ENCODE measurements at places on chromosomes 7 and 10.

DNA sequence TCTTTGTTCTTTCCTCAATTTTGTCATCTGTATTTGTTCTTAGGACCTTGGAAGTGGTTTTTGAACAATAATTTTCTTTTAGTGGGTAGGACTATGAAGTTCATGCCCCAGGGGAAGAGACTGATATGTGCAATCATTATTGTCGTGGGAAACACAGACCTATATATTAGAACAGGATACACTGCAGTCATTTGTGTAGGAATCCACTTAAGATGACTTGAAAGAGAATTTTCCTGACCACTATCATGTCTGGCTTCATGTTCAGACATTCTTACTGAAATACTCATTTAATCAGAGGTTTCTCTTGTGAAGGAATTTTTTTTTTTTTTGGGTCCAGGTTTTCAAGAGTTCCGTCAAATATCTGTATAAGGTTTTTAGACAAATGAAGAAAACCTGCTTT is 163.6 kb downstream of the SUGCT start:
- no peak for DNase-seq

GRCh38 chr10:134247-135131 is 766 bp upstream of the ZMYND11 start:
- no peak for DNase-seq

GRCh38 chr7:158470336-158470735 is 117.3 kb downstream of the PTPRN2 start:
- DNase-seq: no peak

DNA sequence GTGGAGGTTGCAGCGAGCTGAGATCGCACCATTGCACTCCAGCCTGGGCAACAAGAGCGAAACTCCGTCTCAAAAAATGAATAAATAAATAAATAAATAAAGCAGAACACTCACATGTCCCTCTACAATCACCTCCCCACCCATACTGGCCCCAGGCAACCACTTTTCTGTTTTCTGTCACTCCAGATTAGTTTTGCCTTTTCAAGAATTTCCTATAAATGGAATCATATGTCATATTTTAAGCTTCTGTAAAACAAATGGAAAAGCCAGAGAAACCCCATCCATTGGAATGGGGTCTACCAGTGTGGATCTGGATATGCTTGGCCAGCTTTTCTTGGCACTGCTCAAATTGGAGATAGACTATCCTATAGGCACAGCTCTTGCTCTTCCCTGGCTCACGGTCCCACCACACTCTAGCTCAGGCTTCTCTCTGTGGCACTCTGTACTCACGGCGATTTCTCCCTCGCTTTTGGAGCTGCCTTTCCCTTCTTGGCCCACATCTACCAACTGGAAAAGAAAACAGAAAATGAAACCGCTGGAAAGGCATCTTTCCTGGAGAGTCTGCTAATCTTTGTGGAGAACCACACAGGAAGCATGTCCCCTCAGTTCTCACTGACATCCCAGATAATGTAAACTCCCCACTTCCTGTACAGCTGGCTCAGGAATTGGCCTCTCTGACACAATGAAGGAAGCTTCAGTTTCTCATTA is 210.1 kb downstream of the JCAD start:
- no peak for DNase-seq

- DNase-seq: no peak
Observed at GRCh38 chr10:60399328-60399727, 9.7 kb upstream of the ANK3 start.

- no peak for DNase-seq
Observed at GRCh38 chr7:140212100-140212881, 35.5 kb upstream of the KDM7A start.

DNA sequence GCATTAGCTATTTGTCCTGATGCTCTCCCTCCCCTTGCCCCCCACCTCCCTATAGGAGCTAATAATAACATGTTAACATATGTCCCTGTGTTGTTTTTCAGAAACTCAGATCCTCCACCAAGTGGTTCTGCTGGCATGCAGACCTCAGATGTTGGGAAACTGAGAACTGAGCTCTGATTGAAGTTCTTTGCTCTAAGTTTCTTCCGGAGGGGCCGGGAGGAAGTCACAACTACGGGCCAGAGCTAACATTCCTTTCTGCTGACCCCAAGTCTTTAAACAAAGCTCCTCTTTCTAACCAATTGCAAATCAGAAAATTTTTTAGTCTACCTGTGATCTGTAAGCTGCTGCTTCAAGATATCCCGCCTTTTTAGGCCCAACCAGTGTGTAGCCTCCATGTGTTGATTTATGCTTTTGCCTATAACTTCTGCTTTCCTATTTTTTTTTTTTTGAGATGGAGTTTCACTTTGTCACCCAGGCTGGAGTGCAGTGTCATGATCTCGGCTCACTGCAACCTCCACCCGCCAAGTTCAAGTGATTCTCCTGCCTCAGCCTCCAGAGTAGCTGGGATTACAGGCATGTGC is 66.6 kb downstream of the LYZL1 start:
- no peak for DNase-seq

Data from activated CD8-positive, alpha-beta memory T cell treated with anti-CD3 and anti-CD28 coated beads for 1 hour (primary cell).